ENCODE measurements at places on chromosomes 5 and 9.

DNA sequence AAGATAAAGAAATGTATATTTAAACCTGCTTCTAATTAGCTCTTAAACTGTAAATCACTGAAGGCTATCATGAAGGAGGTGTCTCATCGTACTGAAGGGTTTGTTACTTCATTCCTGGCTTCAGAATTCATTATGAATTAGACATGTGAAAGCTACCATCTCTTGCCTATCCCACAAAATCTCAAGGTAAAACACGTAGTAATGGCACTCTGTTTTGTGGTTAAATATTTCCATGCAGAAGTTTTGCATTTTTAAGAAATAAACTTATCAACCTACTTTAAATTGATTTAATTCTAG, 490.7 kb upstream of the NUDT12 start:
- DNase-seq, result no peak

GRCh38 chr5:152412129-152412528, 7.0 kb upstream of the NMUR2 start:
- DNase-seq, result no peak

GRCh38 chr5:16600397-16600796, 16.4 kb downstream of the RETREG1 start:
- DNase-seq, result peak; percentile 39

- no peak for DNase-seq
These were observed 191.3 kb upstream of the MPDZ start for GRCh38 chr9:13470836-13471235.

GRCh38 chr5:77353251-77353650, 138.9 kb downstream of the WDR41 start:
- no peak for DNase-seq

Measured in SHP77 treated with DMSO at 0.1 percent for 48 hours (cell line).